ENCODE measurements at places on chromosomes 6 and 20. TPM values are rescaled to one million over a fixed set of nuclear protein-coding genes. Genes with fewer than 3 reads are reported as not detected.

OR2H1 gene
- not detected for total RNA-seq

GRCh38 chr20:59736366-59736765 lies 132.0 kb downstream of the PHACTR3 start:
- DNase-seq, result no peak

DNA sequence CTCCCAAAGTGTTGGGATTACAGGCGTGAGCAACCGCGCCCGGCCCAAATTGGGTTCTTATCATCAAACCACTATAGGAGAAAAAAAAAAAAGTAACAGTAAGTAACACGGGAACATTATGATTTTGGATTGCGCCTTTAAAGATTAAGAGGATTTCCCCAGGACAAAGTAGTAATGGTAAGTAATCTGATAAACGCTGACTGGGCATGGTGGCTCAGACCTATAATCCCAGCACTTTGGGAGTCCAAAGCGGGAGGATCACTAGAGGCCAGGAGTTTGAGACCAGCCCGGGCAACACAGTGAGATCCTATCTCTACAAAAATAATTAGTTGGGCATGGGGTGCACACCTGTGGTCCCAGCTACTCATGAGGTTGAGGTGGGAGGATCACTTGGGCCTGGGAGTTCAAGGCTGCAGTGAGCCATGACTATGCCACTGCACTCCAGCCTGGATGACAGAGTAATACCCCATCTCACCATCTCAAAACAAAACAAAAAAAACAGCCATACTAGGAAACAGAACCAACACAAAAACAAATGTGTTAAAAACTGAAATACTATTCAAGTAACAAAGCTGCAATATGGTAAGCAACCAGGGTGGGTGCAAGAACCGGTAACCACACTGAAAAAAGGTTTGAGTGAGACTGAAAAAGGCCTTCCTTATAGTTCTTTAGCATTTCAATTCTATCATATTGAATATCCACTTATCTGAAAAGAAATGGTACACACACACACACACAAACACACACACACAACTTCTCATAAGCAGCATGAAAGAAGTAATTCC lies 8.2 kb downstream of the C6orf62 start:
- DNase-seq, result no peak

- no peak for DNase-seq
Measured at GRCh38 chr6:74333406-74333805, 637.4 kb downstream of the CD109 start.
